Right renal cortex interstitium (tissue), 3 donors: ENCODE measurements at places on chromosomes 1 and 21. TPM values are rescaled to one million over a fixed set of nuclear protein-coding genes. Genes with fewer than 3 reads are reported as not detected.
A peak's percentile ranks its signal among the peaks of the same experiment; 100 is the strongest.

The ARHGEF16 gene
- 15.3 TPM for polyA plus RNA-seq

The AKR7A3 gene
- polyA plus RNA-seq = 0.99 TPM

The WDR64 gene
- 0.51 TPM for polyA plus RNA-seq

The FAM20B gene
- 44.8 TPM for polyA plus RNA-seq

The IGSF9 gene
- polyA plus RNA-seq = 11.6 TPM

The ACKR1 gene
- not detected for polyA plus RNA-seq

The ARHGEF2 gene
- 82.2 TPM for polyA plus RNA-seq

The PGLYRP4 gene
- not detected for polyA plus RNA-seq

The CD247 gene
- polyA plus RNA-seq = 0.37 TPM

The CFAP74 gene
- polyA plus RNA-seq = 0.57 TPM

The MIXL1 gene
- polyA plus RNA-seq = 0.51 TPM

The REN gene
- polyA plus RNA-seq = 197 TPM

The RGS8 gene
- 0.03 TPM for polyA plus RNA-seq

DNA sequence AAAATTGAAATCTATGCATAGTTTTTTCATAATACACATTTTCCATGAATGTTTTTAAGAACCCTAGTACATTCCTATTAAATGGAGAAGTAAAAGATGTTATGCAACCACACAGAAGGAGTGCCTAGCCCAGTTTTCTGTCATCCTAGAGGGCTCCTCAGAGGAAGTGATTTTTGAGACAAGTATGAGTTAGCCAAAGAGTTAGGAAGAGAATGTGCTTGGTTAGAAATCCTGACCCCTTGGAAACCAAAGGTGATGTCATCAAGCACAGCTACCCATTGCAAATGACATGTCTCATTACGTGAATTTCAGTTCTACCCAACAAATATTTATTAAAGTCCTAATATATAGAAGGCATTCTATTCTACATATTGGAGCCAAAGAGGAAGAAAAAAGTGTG lies 88.9 kb upstream of the TNFSF4 start:
- no peak for DNase-seq

- no peak for DNase-seq
Measured at GRCh38 chr1:243718893-243719292, 131.2 kb downstream of the AKT3 start.

- DNase-seq = no peak
Measured at GRCh38 chr1:101588677-101589076, 351.9 kb downstream of the S1PR1 start.

DNA sequence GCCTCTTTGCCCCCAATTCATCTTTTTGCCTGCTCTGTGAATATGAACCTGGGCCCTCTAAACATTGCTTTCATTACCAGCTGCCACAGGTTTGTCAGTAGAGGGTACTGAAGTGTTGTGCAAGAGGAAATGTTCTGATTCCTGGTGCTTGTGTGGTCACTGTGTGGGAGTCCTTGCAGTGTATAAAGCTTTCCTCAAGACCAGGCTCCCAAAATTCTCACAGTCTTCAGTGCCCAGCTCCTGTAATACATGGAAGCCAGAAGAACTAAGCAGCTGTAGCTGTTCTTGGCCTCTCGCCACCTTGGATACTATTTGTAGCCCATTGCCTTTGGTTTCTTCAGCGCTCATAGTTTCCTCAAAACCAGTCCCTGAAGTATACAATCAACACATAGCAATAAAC lies 1046.2 kb downstream of the BRINP3 start:
- no peak for DNase-seq

GRCh38 chr1:60599574-60599973 lies 482.8 kb upstream of the NFIA start:
- no peak for DNase-seq

GRCh38 chr1:232810856-232811255 lies 5.6 kb downstream of the MAP10 start:
- no peak for DNase-seq

DNA sequence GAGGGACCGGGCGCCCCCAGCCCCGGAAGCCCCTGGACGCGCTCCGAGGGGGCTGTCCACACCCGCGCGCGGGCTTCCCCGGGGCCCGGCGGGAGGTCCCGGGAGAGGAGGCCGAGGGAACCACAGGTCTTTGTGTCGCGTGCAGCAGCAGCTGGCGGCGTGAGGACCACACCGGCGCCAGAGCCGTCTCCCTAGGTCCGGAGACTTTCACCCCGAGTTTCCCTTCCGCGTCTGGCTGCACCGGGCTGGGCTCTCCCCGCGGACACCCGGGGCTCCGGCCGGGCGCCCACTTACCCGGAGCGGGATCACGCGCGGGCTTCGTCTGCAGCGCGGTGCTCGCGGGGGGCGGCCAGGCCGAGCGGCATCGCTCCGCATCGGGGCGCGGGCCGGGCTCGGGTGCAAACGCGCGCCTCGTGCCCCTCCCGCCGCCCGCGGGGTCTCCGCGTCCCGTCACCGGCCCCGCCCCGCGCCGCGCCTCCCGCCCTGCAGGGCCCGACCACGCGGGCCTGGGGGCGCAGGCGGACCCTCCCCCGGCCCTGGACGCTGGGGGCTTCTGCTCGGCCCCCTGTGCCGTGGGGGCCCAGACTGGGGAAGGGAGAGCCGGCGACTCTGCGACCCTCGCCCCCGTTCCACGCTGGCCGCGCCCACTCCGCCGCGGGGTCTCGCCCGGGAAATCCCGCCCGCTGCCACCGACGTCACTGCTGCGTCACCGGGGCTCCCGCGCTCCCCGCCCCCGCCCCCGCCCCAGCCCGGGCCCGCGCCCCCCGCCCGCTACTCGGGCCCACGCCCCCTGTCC lies at the start of gene GNG4:
Gene GNG4 (minus strand): TSS at position 417 of the 796 bp plus-strand sequence. CDS start 65,946 bp downstream, outside the sequence.
- no peak for DNase-seq

GRCh38 chr1:234940841-234941240 lies 187.8 kb downstream of the TOMM20 start:
- DNase-seq = no peak

GRCh38 chr1:30399026-30399425 lies 324.4 kb downstream of the MATN1 start:
- DNase-seq = no peak

DNA sequence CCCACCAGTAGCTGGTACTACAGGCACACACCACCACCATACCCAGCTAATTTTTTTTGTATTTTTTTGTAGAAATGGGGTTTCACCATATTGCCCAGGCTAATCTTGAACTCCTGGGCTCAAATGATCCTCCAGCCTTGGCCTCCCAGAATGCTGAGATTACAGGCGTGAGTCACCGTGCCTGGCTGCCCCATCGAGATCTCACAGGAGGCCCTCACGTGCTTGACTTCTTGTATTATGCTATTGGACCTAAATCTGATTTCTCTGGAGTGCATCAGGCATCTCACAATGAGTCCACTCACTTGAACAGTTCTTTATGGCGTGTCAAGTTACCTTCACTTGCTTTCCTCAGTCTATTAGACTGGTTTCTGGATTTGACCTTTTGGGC lies 9.3 kb upstream of the RSRP1 start:
- no peak for DNase-seq

DNA sequence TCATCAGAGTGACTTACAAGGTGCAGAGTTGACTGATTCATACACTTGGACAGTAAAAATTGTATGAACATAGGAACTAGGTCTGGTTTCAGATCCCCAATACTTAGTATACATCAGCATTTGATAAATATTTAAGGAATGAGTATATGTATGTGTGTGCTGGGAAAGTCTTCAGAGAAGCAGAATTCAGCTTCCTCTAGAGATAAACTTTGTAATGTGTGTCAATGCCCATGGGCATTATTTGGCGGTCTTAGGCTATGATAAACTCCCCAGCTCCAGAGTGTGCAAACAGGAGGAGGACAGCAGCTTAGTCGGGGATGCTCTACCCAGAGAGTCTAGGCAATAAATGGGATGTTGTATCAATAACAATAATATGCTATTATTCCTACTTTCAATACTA lies 2.9 kb upstream of the CAMK1G start:
- DNase-seq = no peak

- DNase-seq = no peak
Measured at GRCh38 chr1:234270581-234271242, 102.5 kb upstream of the COA6 start.

DNA sequence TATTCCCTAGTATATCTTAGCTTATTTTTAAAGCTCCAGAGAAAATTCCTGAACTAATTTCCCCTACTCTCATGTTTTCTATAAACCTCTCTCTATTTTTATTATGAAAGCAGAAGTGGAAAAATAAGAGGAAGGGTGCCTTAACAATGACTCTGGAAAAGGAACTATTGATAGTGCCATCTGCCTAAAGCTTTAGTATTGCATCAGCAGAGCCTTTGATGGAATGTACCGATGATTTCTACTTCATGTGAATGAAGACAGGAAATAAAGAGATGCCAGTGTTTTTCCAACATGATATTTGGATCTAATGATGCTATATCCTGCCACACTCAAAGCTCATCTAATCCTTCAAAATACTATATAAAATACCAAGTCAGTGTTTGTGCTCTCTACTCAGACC lies 35.1 kb downstream of the TNFSF18 start:
- DNase-seq = no peak

GRCh38 chr1:107633596-107633995 lies 331.4 kb downstream of the VAV3 start:
- no peak for DNase-seq

DNA sequence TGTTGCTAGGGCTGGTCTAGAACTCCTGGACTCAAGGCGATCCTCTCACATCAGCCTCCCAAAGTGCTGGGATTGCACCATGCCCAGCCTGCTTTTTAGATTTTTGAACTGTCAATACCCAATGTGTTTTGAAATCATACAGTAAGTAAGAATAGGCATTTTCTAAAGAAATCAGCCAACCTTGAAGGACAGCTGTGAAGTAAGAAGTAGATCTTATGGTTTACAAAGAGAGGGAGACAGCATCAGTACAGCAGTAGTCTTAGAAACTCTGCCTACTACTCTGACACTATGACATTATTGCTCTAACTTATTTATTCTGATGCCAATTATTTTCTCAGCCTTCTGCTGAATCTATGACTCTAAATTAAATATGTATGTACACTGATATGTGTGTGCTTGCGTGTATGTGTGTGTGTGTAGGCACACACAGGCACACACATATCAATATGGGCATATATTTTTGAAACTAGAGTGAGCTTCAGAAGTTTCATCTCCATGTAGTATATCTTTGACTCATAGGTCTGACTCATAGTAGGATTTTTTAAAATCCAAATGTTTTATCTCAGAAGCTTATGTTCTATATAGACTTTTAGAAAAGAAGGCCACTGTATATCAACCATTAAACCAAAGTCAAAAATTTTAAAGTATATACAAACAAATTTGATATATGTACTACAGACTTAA lies 140.4 kb downstream of the COL24A1 start:
- DNase-seq = no peak

- DNase-seq = no peak
Measured at GRCh38 chr1:233132445-233132844, 163.1 kb downstream of the PCNX2 start.

- no peak for DNase-seq
Measured at GRCh38 chr1:30908696-30909364, at the start of gene SDC3. TSS of gene SDC3 (minus strand) at chr1:30908758. CDS start at chr1:30908586, 172 bp downstream.

- DNase-seq = peak; percentile 2
Measured at GRCh38 chr21:16013570-16013969, 283.8 kb downstream of the USP25 start.

GRCh38 chr1:235588916-235589515 lies 60.6 kb downstream of the GNG4 start:
- DNase-seq = no peak

GRCh38 chr1:179251675-179252074 lies 22.2 kb upstream of the ABL2 start:
- DNase-seq = no peak

- DNase-seq = no peak
Measured at GRCh38 chr21:37916310-37917051, at the start of gene KCNJ6. TSS of gene KCNJ6 (minus strand) at chr21:37916457. CDS start at chr21:37840682, 75,775 bp downstream.

DNA sequence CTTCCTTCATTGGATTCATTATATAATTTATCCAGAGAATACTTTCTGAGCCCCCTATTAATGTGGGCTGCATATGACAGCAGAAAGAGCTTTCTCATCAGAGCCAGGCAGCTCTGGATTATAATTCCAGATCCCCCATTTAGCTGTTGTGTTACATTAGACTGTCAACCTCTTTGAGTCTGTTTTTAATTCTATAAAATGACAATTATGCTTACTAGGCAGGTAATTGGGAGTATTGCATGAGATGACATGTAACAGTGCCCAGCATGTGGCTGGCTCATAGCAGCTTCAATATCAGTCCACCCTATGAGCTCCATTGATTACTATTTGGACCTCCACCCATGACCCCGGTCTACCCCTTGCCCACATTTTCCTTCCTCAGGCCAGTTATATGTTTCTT lies 49.6 kb downstream of the ABCA4 start:
- no peak for DNase-seq

DNA sequence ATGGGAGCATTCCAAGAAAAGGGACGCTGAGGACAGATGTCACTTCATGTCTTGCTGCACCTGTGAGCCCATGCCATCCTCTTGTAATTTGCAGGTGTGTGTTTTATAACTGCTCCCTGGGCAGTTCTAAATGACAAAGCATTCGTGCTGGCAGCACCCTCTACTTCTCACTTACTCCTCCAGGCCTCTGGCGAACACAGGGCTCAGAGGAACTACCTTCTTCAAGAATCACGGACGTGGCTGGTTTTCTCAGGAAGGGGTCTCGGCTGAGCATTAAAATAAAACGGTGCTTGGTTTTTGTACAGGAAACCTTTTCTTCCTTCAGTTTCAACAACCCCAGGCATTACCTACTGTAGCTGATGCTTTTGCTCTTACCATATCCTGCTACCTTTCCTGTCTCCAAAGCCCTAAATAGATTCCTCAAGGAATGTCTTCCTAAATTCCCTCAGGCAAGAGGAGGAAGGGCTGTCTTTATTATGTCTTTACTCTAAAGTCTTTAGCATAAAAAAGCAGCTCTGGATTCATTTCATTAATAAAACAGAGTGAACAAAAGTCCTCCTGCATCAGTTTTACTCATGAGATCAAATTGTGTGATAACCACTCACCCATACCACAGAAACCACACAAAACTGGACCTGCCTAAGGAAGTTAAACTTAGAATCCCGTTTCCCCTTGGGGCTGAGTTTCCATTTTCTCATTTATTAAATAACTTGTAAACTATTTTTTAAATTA lies 79.0 kb upstream of the MAP10 start:
- no peak for DNase-seq
